ENCODE measurements at places on chromosomes 13 and 19.

DNA sequence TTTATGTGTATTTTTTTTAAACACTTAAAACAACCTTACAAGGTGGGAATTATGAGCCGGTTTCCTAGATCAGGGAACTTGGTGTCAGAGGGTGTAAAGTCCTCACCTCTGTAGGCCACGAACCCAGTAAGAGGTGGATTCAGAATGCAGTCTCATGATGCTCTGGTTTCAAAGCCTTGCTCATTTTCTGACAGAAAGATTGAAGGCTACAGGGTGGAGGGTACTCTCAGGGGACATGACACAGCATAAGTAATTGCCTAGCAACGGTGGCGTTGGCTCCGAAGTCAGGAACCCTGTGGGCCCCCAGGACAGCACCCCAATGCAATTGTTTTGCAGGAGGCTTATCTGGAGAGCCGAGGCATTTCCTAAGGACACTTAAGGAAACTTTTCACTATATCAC lies 794.7 kb downstream of the EFNB2 start:
- DNase-seq = no peak

DNA sequence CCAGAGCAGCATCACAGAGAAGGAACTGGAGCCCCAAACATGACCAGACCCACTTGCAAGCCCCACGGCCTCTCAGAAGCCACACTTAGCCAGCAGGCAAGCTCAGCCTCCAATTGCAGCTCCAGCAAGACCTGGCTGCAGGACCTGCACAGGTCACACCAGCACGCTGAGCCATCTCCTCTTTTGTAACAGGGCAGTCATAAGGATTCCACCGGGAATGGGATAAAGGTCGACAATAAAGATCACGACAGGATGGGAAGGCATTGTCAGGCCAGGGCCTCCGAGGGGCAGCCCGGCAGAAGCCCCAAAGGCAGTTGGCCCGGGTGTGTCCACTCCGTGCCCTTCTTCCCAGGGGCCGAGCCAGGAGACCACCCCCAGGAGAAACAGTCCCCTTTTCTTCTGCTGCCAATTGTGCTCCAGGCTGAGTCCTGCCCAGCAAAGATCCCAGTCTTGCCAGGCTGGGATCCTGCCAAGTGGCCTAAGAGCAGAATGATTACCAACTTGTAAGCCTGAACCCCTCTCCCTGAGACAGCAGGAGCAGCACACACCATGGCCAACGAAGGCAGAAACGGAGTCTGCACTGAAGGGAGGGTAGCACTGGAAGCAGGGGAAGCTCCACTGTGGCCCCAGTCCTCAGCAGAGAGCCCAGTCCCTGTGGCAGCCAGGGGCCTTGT lies 12.5 kb downstream of the PEPD start:
- DNase-seq = no peak

GRCh38 chr19:34428549-34429285 lies 536 bp downstream of the UBA2 start:
- DNase-seq = peak; percentile 35

GRCh38 chr13:78040205-78040830 lies 121.7 kb upstream of the EDNRB start:
- DNase-seq = no peak

- DNase-seq = no peak
These were observed 77.3 kb upstream of the SIAH3 start for GRCh38 chr13:45928843-45929242.

- no peak for DNase-seq
These were observed 27.9 kb upstream of the ZNF492 start for GRCh38 chr19:22606212-22606553.

DNA sequence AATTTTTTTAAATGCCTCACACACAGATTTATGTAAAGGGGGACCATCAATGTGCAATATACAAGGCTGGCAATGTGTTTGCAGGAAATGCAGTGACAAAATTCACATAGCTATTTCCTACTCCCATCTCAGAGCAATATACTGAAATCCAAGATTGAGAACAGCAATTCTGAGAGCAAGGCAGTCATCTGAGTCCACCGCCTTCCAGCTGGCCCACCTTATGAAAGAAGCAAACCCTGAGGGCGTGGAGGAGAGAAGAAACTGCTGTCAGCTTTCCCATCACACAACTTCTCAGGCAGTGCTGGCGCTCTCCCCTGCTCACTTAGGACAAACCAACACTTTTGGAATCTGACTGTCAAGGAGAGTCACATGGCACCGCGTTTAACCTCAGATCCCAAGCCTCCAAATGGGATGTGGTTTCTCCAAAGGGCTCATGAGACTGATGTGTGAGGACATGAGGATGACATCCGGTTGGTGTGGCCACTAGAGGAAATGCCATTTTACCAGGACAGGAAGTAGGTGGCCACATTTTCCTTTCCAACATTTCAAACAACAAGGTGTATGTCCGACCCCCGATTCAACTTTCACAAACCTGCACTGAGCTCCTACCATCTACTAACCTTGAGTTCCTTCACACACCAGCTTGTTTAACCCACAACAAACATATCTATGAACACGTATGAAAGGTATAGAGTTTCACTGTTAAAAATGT lies 3.7 kb upstream of the DOCK9 start:
- DNase-seq = peak; percentile 14

DNA sequence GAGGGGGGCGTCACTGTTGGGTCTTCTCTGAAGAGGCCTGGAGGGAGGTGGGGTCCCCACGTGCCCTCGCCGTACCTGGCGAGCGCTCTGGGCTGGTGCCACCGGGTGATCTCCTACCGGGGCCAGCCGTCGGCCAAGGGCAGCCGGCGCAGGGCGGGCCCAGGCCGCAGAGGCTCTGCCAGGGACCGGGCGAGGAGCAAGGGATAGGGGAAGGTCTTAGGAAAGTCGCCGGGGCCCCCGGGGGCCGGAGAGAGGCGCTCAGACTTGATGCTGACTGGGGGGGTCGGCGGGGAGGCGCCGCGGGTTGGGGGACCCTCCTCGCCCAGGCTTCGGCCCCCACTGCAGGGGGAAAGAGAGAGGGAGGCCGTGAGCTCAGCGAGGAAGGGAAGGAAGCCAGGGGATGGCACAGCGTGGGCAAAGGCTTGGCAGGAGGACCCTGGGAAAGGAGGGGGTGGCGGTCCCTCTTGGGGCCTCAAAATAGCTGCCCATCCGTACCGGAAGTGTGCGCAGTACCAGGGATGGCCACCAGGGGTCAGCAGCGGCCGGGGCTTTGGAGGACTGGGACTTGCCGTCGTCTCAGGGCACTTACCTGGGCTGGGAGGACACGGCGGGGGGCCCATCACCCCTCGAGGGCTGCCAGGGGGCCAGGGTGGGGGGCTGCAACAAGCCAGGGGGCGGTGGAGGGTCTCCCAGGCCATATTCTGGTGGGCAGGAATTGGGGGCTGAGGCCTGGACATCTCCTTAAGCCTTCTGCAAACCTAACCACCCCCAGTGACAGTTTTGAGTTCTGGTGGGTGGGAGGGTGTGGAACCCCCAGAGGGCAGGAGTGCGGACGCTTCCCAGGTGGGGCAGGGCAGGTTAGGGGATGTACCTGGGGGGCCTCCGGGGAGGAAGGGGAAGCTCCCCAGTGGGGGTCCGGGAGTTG lies 7.7 kb upstream of the TMEM161A start:
- peak; percentile 82 for DNase-seq

DNA sequence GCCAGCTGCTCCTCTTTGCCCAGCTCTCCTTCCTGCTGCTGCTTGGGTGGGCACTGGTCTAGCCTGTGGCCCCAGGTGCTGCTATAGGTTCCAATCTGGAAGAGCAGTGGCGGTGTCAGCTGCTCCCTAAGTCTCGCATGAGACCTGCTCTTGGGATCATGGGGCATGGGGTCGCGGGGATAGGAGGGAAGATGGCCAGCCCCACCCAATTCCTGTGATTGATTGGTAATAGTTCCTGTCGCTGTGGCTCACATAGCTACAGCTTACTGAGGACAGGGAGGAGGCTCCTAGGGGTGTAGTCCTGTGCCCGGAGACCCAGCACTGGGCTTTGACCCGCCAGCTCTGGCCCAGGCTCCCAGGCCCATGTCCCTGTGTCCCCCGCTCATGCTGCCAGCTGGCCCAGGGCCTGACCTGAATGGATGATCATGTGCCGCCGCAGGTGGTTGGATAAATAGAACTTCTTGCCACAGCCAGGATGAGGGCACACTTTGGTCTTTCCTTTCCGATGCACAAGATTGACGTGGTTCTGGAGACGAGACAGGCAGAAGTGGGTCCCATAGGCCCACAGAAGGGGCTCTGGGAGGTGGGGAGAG lies 4.5 kb upstream of the ELAVL3 start:
- no peak for DNase-seq

GRCh38 chr13:30751183-30751933 lies 16.0 kb downstream of the ALOX5AP start:
- no peak for DNase-seq

GRCh38 chr13:76116751-76117360 lies 480.7 kb downstream of the LMO7 start:
- no peak for DNase-seq

- no peak for DNase-seq
These were observed 133.4 kb downstream of the NDFIP2 start for GRCh38 chr13:79614250-79614918.

Data from KBM-7 (cell line).